Purkinje cell (primary cell): ENCODE measurements at places on chromosomes 7 and 10. TPM values are rescaled to one million over a fixed set of nuclear protein-coding genes. Genes with fewer than 3 reads are reported as not detected.

Gene ZFAND4
- polyA plus RNA-seq: 18.9 and 24.3 TPM in 2 replicates

Gene TRDMT1
- polyA plus RNA-seq: 2.6 and 3.5 TPM in 2 replicates

Gene TMEM140
- polyA plus RNA-seq: 0.22 TPM in 1 of 2 replicates, not detected in the other

Gene AGAP5
- 0.27 and 2.5 TPM in 2 replicates for polyA plus RNA-seq

Gene BICC1
- not detected in 2 replicates for polyA plus RNA-seq

Gene GTPBP4
- polyA plus RNA-seq: 22.2 and 45.6 TPM in 2 replicates

Gene FHIP2A
- 21.5 and 33.7 TPM in 2 replicates for polyA plus RNA-seq

Gene NUDT13
- not detected in 2 replicates for polyA plus RNA-seq

Gene NME8
- polyA plus RNA-seq: not detected in 2 replicates

Gene CCDC3
- polyA plus RNA-seq: 1.6 and 4.1 TPM in 2 replicates

Gene PKD2L1
- not detected in 2 replicates for polyA plus RNA-seq

Gene OR13A1
- not detected in 2 replicates for polyA plus RNA-seq
